Fibroblast of lung (primary cell): ENCODE measurements at places on chromosomes 7 and 10. TPM values are rescaled to one million over a fixed set of nuclear protein-coding genes. Genes with fewer than 3 reads are reported as not detected.

DNA sequence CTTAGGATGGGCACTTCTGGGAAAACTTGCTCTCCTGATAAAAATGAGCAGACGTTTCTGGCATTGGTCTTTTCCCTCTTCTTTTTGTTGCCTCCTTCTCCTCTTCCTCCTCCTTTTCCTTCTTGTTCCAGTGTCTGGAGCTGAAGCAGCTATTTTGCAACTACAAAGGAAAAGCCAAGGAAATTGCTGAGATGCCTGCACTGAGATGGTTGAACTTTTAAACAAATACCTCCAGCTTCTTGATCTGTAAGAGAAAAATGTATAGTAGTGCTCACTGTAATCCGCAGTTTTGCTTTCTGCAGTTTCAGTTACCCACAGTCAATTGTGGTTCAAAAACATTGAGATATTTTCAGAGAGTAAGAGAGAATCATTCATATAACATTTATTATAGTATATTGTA lies 7.5 kb upstream of the SND1 start:
- no peak overlapping the region for H3K4me3 ChIP-seq
- H3K27ac ChIP-seq = no peak overlapping the region
- H3K4me1 ChIP-seq = no peaks in the 10 kb centered on the region

DNA sequence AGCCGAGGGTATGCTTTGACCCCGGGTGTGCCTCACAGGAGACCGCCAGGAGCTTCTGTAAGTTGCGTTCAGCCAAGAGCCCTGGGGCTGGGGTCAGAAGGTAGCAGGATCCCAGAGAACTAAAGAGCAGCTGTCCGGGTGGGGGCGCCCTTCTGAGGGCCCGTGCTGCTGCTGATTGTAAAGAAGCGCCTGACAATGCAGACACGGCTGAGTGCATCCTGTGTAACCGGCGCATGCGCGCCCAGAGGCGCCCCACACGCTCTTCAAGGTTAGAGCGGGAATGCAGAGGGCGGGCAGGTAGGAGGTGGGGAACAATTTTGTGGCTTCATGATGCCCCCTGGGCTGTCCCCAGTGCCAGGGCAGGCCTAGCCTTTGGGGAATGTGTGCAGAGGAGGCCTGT lies 210.2 kb upstream of the CTBP2 start:
- no peak overlapping the region for H3K4me3 ChIP-seq
- no peak for DNase-seq
- H3K36me3 ChIP-seq = no peaks in the 10 kb centered on the region
- H3K27me3 ChIP-seq = no peaks in the 10 kb centered on the region
- H3K27ac ChIP-seq = no peak overlapping the region

GRCh38 chr10:878895-879294 lies 52.6 kb downstream of the LARP4B start:
- H3K4me1 ChIP-seq = no peaks in the 10 kb centered on the region
- peak; percentile 58 for DNase-seq
- no peak overlapping the region for H3K27ac ChIP-seq
- H3K4me3 ChIP-seq = no peak overlapping the region

GRCh38 chr10:97069026-97069425 lies 116.7 kb downstream of the SLIT1 start:
- H3K4me1 ChIP-seq = no peaks in the 10 kb centered on the region
- H3K36me3 ChIP-seq = no peaks in the 10 kb centered on the region
- H3K27ac ChIP-seq = no peak overlapping the region
- DNase-seq = no peak

SORCS3 gene
- total RNA-seq = not detected in 2 replicates

GRCh38 chr10:60420991-60421894 lies 31.6 kb upstream of the ANK3 start:
- H3K27me3 ChIP-seq = no peaks in the 10 kb centered on the region
- no peak for DNase-seq
- H3K4me3 ChIP-seq = no peak overlapping the region
- H3K36me3 ChIP-seq = no peaks in the 10 kb centered on the region
